ENCODE measurements at places on chromosomes 11 and 22.
A peak's percentile ranks its signal among the peaks of the same experiment; 100 is the strongest.

DNA sequence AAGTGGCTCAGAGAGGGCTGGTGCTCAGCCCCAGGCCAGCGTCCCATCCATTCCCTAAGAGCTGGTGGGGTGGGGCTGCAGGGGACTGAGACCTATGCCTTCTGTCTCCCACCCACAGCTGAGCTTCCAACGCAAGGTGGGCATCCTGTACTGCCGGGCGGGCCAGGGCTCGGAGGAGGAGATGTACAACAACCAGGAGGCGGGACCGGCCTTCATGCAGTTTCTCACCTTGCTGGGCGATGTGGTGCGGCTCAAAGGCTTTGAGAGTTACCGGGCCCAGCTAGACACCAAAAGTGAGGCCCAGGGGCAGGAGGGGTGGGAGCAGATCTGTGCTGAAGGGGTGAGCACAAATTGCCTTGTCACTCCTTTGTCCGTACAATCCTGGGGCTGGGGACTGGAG, 6.9 kb downstream of the SIPA1 start:
- no peak for DNase-seq

DNA sequence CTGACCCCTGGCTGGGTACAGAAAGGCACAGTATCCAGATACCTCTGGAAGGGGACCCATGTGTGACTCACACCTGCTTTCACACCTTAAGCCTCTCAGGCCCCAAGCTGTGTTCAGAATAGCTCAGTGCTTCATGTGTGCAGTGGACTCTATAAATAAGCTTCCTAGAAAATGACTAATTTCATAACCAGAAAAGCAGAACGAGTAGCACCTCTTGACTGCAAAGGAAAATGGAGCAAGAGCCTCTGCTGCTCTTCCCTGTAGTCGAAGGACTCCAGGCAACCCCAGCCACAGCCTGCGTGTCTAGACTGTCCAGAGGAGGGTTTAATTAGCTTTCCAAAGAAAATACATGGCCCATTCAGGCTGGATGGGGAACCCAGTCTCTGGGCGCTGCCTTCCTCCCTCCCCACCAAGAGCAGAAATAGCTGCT, 23.1 kb downstream of the PTPN5 start:
- DNase-seq, result peak; percentile 78

DNA sequence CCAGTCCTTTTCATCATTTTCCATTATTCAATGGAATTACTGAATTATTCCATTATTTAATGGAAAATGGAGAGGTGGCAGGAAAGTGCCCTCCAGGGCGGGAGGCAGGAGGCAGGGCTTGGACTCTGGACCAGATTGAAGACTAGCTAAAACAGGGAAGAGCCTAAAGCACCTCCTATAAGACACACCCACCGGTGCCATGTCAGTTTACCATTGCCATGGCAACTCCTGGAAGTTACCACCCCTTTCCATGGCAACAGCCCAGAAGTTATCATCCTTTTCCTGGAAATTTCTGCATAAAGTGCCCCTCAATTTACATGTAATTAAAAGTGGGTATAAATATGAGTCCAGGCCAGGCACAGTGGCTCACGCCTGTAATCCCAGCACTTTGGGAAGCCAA, 443.7 kb downstream of the TBC1D22A start:
- DNase-seq, result no peak

DNA sequence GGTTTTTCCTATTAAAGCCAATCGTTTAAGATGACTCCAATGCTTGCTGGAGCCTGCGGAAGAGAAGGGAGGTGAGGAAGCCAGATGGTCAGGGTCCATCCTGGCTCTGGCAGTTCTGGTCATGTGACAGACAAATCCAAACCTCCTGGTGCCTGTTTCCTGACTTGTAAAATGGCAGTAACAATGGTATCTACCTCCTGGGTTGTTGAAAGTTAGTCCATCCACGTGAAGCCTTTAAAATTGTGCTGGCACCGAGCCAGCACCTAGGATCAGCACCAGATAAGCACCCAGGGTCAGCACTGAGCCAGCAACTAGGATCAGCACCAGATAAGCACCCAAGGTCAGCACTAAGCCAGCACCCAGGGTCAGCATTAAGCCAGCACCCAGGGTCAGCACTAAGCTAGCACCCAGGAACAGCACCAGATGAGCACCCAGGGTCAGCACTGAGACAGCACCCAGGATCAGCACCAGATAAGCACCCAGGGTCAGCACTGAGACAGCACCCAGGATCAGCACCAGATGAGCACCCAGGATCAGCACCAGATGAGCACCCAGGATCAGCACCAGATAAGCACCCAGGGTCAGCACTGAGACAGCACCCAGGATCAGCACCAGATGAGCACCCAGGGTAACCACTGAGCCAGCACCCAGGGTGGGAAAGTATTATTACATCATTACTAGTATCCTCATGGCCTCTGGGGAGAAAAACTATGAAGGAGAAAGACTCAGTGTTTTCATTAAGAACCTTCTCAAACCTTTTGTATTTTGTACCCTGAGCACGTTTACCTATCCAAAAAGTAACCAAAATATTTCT, 17.2 kb downstream of the KIAA0930 start:
- DNase-seq, result no peak

GRCh38 chr11:74162681-74163467, 7.9 kb downstream of the C2CD3 start:
- peak; percentile 27 for DNase-seq

- DNase-seq, result no peak
Measured at GRCh38 chr11:35539256-35539655, 13.8 kb upstream of the PAMR1 start.

DNA sequence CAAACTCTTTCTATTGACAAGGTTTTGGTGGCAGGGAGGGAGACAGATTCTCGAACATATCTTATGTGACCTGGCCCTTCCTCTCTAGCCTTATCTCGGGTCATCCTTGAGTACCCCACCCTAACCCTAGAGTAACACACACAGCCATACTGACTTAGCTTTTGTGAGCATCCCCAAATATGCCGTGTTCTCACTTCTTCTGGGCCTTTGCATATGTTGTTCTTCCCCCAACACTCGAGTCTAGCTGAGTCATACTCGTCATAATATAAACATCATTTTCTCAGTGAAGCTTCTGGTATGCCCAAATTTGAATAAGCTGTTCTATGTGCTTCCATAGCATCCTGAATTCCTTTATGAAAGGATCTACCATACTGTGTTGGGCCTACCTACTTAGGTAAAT, 8.0 kb downstream of the TTC17 start:
- no peak for DNase-seq

DNA sequence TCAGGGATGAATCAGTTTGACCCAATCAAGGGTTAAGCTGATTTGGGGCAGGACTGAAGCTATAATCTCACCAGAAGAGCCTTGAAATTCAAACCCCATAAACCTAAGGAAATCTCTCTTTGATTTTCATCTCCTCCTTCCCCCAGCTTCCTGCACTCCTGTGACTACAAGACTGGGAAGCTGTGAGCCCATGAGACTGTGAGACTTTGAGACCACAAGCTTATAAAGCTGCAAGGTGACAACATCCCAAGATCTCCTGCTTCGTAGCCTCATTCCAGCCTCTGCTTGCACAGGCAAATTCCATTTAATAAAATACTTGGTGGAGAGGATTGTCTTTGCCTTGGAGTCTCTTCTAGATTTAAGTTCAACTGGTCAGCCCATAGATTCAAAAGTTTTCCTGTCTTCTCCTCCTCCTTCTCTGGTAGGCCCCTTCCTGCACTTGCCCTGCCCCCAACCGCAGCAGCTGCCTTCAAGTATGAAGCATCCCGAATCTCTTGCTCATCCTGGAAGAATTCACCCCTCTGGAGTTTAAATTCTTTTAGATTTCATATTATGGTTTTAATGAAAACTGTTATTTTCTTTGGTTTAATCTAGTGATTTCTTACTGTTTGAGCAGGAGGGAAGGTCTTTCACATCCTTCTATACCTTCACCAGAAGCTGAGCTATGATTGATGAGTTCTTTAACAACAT, 42.1 kb downstream of the PAMR1 start:
- no peak for DNase-seq

DNA sequence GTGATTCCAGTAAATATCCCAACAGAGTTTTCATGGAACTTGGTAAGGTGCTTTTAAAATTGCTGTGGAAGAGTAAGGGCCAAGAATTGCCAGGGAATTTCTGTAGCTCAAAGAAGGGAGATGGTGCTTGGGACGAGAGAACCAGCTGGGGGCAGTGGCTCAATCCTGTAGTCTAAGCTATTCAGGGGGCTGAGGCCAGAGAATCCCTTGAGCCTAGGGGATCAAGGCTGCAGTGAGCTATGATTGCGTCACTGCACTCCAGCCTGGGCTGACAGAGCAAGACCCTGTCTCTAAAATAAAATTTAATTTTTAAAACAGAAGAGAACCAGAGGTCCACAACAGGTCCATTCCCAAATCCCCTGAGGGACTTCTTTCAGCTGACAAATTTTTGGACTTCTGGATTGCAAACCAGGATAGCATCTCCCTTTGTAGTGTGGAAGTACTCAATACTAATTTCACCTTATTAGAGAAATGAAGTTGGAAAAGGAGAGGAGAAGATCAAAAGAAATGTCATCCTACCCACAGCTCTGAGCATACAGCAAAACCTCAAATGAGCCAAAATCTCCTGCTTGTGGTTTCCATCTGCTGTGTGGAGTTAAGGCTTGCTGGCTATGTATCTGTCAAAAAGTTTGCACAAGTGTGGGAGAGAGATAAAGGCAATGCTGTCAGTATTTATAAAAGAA, 59.2 kb upstream of the CLPB start:
- no peak for DNase-seq

DNA sequence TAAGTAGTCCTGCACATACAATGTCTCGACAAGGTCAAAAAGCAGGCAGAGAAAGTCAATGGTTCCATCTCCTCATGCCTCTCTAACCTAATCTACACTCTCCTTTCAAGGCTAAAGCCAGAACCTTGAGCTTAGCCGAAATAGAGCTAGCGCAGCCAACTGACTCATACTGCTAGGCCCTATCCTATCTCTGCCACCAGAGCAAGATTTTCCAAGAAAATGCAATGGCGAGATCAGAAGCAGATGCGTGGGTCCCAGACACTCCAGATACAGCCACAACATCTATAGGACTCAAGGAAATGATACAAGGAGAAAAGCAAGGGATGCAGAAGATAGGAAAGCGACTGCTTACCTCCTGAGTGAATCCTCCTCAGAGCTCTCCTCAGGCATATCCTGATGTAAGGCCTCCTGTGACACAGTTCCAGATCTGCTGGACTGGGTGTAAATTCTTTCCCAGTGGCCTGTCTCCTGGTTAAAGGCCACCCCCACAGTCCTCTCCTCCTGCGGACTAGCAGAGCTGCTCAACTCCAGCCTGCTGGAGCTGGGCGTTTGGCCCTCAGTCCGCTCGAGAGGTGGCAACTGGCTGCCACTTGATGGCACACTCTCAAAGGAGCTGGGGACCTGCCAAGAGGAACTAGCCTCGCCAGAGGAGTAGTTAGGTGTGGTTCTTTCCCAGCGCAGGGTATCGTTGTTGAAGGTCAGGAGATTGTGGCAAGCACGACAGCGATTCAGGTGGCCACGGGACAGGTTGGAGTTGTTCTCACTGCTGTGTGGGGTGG, 52.0 kb downstream of the AMBRA1 start:
- DNase-seq, result no peak

DNA sequence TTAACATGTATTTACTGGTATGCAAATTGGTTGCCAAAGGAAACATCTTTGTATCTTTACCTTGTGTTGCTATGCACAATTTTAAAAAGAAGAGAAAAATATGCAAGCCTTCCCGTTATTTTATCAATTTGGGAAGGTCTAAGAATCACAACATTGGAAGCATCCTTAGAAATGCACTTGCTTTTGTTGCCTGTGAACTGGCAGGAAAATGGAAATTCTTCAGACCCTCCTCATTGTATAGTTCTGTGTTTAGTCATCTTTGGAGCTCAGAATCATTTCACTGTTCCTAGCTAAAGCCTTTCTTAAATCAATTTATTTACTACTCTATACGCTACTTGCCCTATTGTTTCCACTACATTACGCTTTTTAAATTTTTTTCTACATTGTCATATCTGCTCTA, 574.5 kb downstream of the DLG2 start:
- no peak for DNase-seq

GRCh38 chr11:37841016-37841415, 1243.0 kb upstream of the RAG2 start:
- DNase-seq, result no peak

DNA sequence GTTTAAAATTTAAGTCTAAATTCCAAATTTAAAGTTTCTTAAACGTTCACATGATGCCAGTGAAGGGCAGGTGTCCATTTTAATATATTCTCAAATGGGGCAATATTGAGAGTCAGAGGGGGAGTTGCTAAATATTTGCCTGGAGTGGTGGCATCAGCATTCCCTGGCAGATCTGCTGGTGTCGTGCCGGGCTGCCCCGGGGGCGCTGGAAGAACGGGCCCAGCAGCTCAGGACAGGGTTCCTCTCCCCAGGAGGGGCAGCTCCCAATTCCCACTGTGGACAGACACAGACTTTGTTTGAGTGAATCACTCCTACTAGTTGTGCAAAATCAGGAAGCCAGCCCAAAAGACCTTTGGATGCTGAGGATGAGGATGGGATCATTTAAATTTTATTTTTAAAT, 468.7 kb upstream of the B3GAT1 start:
- no peak for DNase-seq

DNA sequence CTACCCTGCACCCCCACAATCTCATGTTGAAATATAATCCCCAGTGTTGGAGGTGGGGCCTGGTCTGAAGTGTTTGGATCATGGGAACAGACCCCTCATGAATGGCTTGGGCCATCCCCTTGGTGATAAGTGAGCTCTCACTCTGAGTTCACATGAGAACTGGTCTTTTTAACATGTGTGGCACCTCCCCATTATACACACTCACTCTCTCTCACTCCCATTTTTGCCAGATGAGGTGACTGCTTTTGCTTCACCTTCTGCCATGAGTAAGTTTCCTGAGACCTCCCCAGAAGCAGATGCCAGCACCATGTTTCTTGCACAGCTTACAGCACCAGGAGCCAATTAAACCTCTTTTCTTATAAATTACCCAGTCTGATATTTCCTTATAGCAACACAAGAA, 32.1 kb upstream of the DRD2 start:
- no peak for DNase-seq

GRCh38 chr11:100739666-100740065, 52.6 kb downstream of the ARHGAP42 start:
- DNase-seq, result no peak

- DNase-seq, result no peak
Measured at GRCh38 chr11:100857236-100858005, 170.3 kb downstream of the ARHGAP42 start.

DNA sequence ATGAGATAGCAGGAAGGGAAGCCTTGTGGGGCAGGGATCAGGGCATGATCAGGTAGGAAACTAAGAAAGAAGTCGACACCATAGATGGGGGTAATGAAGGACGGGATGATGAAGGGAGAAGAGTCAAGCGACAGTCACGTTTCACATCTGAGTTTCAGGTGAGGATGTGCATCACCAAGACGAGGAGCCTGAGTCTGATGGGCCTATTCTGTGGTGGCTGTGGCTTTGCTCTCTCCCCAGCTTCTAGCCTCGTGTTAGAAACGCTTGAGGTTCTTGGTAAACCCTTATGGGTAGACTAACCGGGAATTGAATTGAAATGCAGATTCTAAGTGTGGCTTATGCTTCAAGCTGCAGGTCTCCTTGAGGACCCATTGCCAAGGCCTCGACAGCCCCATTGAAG, 45.6 kb upstream of the LMO1 start:
- no peak for DNase-seq

Data from GM12864 (cell line).